T-helper 2 cell treated with Interferon-gamma antibody and Interleukin-4, amounts not matched to agents 5 μg/mL and 100 μg/mL, for 36 hours (primary cell): ENCODE measurements at places on chromosomes 4 and X.
A peak's percentile ranks its signal among the peaks of the same experiment; 100 is the strongest.

- no peak for DNase-seq
These were observed 46.7 kb downstream of the DTHD1 start for GRCh38 chr4:36328130-36328529.

DNA sequence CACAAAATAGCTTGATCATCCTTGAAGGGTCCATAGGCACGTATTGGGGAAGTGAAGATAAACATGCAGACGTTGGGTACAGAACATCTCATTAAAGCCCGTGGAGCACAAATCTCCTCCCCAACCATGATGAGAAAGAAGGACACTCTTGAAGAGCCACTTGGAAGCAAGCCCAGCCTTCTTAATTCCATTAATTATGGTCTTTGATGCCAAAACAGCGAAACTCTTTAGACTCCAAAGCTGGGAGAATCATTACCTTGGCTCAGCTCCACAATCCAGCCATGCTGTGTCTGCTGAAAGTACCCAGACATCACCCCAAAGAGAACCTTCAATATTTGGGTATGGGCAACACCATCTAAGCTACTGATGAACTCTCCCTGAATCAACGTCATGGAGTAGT lies 169.0 kb upstream of the MBNL3 start:
- DNase-seq = no peak

GRCh38 chr4:55352726-55353125 lies 6.7 kb downstream of the SRD5A3 start:
- no peak for DNase-seq

DNA sequence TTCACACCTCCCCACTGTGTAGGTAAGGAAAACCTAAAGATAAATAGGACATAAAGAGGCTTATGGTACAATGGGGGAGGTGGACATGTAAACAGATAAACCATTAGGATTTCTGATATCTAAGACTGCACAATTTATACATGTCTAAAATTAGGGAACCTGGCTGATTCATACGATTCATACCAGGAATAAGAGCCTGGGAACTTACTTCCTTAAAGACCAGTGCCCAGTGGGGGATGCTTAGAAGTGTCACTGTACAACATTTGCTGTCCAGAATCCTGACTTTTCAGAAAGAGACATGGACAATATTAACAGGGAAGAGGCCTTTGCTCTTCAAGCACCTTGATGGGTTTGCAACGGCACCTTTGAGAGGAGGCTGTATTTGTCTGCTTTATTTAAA lies 116.8 kb upstream of the KIT start:
- no peak for DNase-seq

- no peak for DNase-seq
These were observed 272.7 kb upstream of the PCDH18 start for GRCh38 chr4:137804906-137805495.

- no peak for DNase-seq
These were observed 9.6 kb upstream of the MAP7D3 start for GRCh38 chrX:136260776-136261175.

GRCh38 chrX:16210061-16210460 lies 42.8 kb downstream of the MAGEB17 start:
- DNase-seq = no peak

- no peak for DNase-seq
These were observed 15.7 kb downstream of the OFD1 start for GRCh38 chrX:13750204-13750603.

DNA sequence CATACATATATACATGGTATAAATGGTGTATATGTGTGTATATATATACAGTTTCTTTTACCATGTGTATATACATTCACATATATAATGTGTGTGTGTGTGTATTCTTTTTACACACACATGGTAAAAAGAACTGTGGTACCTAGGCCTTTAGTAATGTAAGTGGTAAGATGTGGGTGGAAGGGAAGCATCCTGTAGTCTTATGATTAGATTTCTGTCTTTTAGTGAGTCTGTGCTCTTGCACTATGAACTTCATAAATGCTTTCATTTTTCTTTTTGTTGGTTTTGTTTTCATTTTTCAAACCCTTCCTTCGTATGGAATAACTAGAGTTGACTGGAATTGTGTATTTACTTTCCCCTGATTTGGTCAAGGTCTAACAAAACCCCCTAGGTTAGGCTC lies 12.1 kb downstream of the PABPC4L start:
- DNase-seq = no peak

GRCh38 chrX:41518127-41518840 lies 71.1 kb downstream of the NYX start:
- peak; percentile 61 for DNase-seq

DNA sequence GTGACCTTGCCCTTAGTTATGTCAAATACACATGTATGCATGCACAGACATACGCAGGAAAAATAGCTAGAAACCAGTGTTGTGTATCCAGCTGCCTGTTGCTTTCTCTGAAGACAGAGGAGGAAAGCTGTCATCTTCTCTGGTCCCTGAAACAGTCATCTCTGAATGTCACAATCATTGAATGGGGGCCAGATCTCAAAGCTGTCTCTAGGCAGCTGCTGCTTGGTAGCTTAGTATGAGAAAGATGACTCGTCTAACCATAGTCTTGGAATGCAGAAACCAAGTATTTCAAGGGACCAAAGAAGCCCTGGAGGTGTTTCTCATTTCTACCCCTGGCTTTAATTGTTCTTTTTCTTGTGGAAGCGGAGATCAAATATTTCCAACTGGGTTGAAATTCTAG lies 4.0 kb downstream of the GRIA3 start:
- no peak for DNase-seq

GRCh38 chrX:153430796-153431195 lies 15.1 kb downstream of the TREX2 start:
- no peak for DNase-seq

DNA sequence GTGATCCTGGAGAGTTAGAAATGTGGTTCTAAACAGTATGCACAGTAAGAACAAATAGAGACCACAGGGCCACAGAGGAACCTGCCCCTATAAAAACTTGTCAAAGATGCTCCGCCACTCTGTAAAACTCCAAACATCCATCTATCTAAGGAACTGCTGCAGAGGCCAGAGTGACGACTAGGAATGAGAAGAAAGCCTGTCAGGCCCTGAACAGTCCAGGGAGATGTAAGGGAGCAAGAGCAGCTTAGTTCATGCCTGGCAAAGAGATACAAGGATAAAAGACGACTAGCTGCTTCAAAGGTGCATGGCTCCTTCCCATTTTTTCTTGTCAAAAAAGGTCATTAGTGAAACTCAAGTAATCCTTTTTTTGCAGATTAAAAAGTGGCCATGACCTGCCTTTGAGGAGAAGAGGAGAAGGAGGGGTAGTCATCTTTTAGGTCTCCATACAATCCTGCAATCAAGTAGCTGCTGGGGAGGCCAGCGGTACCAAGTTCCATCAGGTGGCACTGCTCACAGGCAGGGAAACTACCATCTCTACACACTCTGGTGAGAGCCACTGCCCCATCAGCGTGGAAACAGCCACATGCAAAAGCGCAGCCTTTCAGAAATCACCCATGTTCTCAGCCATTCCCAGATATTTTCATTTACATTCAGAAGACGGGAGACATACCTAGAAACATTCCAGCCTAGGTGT lies 162.1 kb downstream of the TSPAN5 start:
- no peak for DNase-seq

- DNase-seq = no peak
These were observed 72.1 kb downstream of the CPE start for GRCh38 chr4:165450871-165451270.

- no peak for DNase-seq
These were observed 20.4 kb upstream of the FBXW7 start for GRCh38 chr4:152556283-152556682.

DNA sequence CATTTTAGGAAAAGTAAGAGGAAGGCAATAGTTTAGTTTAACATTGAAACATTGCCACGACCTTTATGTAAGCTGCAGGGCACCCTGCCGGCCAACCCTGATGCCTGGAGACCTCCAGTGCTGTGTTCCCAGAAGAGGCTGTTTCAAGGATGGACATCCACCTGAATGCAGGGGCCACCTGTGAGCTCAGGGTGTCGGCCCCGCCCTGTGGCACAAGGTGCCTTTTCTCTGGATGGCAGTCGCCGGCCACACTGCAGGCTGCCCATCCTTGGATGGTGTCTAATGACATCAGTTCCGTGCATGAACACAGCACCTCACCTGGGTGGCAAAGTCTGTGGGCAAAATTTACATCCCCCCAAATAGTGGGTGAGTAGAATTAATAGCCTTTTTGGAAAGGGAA lies 180.0 kb downstream of the AFAP1 start:
- DNase-seq = no peak

DNA sequence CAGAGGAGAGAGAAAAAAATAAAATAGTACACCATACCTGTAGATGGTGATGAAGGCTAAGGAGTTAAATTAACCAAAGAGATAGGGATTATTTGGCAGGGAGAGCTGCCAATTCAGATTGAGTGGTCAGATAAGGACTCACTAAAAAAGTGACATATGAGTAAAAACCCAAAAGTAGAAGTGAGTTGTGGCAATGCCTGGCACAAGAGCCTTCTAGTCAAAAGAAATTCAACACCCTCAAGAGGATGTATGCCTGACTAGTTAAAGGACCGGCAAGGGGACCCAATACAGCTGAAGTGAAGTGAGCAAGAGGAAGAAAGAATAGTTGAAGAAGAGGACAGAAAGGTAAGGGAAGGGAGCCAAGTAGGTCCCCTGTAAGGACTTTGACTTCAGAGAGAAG lies 34.9 kb downstream of the ELF2 start:
- DNase-seq = no peak

DNA sequence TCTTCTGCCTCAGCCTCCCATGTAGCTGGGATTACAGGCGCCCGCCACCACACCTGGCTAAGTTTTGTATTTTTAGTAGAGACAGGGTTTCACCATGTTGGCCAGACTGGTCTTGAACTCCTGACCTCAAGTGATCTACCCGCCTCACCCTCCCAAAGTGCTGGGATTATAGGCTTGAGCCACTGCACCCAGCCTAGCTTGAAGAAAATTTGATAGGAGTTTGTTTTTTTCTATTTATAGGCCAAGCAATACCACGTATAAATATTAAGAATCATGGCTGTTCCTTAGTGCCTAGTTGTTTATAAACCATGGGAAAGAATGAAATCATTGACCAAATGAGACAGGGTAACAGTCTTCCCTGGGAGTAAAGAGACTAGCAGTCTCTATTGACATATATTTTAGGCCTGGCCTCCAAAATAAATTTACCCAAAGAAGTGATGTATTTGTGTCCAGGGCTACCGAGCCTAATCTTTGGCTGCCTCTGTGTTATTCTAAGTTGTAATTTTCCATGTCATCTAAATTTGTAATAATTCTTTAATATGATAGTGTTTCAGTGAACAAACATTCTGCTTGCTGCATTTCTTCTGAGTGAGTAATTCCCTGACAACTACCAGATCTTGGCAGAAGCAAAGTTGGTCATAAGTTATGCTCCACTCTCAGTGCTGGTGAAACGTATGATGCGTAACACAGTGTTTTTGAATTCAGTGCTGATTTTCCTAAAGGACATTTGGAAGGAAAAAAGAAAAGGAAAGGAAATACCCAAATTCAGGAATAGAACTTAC lies 10.3 kb downstream of the PKD2 start:
- DNase-seq = no peak

GRCh38 chrX:118329175-118329574 lies 16.7 kb upstream of the WDR44 start:
- no peak for DNase-seq

DNA sequence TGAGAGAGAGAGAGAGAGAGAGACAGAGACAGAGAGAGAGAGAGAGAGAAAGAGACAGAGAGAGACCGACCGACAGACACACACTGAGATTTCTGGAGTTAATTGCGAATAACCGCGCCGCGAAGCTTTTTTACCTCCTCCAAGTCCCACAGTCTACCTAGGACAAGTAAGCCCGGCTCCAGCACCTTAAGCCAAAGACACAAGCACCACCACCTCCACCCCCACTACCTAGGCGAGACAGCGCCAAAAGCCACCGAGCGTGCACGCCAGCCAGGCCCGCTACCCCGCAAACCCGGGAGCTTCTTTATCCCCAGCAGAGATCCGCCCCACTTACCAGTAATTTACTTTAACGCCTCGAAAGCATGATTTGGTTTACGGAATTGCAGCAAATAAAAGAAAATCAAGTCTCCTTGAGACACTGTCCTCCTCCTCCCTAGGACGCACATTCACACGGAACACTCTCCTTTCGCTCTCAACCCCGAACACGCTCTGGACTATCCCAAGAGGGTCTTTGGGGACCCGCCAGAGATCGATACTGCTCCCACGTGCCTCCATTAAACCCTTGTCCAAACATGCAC lies 649.6 kb upstream of the DIPK2B start:
- DNase-seq = peak; percentile 12

- DNase-seq = no peak
These were observed 148.9 kb upstream of the EPHA5 start for GRCh38 chr4:65819192-65819591.

DNA sequence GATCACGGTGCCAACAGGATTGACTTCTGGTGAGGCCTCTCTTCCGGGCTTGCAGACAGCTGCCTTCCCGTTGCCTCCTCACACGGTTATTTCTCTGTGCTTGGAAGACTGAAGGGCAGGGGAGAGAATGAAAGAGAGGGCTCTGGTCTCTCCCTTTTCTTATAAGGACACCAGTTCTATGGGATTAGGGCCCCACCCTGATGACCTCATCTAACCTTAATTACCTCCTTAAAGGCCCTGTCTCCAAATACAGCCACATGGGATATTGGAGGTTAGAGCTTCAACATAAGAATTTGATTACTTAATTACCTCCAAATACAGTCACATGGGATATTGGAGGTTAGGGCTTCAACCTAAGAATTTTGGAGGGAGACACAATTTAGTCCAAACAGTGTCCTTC lies 46.5 kb downstream of the EVC start:
- DNase-seq = no peak

DNA sequence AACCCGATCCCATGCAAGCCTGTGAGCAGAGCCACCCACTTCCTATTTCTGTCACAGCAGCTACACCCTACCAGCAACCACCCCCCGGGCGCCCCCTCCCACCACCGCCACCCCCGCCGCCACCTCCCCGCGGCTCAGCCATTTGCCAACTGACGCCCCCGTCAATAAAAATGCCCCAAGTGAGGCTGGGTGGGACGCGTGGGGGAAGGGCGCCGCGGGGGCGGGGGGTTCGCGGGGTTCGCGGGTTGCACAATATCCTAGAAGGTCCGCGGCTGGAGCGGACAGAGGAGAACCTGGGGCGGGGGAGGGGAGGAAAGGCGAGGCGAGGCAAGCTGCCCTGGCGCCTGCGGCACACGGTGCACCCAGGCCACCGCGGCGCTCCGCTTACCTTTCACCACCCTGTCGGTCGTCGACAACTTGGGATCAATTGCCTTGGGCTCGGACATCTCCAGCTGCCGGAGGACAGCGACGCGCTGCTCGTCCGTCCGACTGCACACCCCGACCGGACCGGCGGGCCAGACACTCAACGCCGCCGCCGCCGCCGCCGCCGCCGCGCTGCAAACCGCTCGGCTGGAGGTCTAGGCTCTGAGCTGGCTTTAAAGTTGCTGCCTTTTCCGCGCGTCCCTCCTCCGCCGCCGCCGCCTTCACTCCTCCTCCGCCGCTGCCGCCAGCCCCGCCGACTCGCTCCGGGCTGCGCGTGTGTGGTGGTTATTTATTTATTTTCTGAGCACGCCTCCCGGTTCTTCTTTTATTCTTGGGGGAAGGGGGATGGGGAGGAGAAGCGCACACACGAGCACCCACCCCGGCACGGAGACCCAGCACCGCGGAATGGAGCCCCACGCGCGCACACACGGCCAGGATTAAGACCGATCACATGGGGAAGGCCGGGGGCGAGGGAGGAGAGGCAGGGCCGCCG lies 717 bp downstream of the PPP3CA start:
- DNase-seq = peak; percentile 39

- no peak for DNase-seq
These were observed 103.9 kb upstream of the STX18 start for GRCh38 chr4:4645743-4646142.

GRCh38 chr4:106238820-106239420 lies 77.1 kb downstream of the TBCK start:
- no peak for DNase-seq
